ENCODE measurements at places on chromosomes 12 and 14.

GRCh38 chr12:83537428-83538053 is 850.8 kb downstream of the TMTC2 start:
- DNase-seq: no peak

GRCh38 chr14:68676511-68676943 is 116.3 kb downstream of the ZFP36L1 start:
- peak; percentile 96 for DNase-seq

GRCh38 chr14:40213701-40214100 is 781.5 kb upstream of the FBXO33 start:
- DNase-seq: no peak

DNA sequence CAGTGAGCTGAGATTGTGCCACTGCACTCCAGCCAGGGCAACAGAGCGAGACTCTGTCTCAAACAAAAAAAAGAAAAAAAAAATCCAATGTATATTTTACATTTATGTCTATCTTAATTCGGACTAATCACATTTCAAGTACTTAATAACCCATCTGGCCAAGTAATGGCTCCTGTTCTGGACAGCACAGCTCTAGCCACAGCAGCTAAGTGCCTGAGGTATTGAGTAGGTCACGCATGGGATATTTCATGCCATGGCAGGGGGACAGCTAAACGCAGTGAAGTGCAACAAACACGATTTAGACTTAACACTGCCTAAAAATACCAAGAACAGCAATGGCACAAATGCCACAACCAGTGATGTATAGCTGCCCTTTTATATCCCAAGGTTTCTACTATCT is 8.0 kb downstream of the BAZ1A start:
- DNase-seq: no peak

GRCh38 chr14:24207104-24207551 is 1.6 kb downstream of the TSSK4 start:
- no peak for DNase-seq

- no peak for DNase-seq
Measured at GRCh38 chr12:116012757-116013156, 264.7 kb downstream of the MED13L start.
